ENCODE measurements at places on chromosomes 5 and 9.

DNA sequence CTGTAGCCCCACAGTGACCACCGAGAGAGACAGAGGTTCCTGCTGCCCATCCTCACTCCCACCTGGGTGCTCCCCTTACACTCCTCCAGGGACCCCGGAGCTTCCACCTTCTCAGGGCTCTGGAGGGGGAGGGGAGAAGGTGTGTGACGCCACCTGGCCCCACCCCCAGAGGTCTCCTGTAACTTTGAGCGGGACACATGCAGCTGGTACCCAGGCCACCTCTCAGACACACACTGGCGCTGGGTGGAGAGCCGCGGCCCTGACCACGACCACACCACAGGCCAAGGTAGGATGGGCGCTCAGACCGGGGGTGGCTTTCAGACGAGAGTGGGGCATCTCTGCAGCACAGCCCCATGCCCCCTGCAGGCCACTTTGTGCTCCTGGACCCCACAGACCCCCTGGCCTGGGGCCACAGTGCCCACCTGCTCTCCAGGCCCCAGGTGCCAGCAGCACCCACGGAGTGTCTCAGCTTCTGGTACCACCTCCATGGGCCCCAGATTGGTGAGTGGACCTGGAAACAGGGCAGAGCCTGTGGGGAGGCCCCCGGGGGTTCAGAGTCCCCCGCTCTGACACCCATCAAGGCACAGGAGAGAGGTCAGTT lies 4.5 kb downstream of the MAMDC4 start:
- DNase-seq, result peak; percentile 55

DNA sequence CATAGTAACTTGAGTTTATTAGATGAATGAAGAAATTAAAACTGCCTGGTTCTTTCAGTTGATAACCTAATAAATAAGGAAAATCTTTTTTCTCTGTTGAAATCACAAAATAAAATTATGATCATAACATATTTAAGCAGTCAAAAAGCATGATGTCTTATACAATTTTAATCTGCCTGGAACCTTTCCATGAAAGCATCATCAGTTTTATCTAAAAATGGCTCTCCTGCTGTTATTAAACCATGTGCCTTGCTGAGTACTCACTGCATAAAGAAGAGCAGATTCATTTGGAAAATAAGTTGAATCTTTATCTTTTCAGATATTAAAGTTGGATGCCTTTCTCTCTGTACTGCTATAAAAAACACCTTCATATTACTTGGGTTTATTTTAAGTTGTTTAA lies 148.8 kb downstream of the SLC24A2 start:
- DNase-seq, result no peak

GRCh38 chr5:148848393-148849031 lies 22.1 kb downstream of the ADRB2 start:
- no peak for DNase-seq

DNA sequence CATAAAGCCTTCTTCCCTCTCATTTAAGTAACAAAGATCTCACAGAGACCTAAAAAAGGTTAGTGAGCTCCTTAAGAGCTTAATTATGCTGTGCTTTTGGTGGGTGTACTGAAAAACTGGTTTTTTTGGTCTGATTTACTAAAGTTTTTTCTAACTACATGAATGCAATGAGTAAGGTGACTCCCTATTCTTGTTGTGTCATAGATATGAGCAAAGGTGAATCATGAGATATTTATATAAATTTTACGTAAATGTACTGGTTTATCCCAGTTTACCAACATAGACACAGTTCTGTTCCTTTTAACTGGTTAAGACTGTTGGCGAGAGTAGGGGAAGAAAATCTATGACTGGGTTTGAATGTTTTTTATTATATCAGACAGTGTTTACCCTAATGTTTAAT lies 250.5 kb downstream of the NR2F1-AS1 start:
- DNase-seq, result no peak

DNA sequence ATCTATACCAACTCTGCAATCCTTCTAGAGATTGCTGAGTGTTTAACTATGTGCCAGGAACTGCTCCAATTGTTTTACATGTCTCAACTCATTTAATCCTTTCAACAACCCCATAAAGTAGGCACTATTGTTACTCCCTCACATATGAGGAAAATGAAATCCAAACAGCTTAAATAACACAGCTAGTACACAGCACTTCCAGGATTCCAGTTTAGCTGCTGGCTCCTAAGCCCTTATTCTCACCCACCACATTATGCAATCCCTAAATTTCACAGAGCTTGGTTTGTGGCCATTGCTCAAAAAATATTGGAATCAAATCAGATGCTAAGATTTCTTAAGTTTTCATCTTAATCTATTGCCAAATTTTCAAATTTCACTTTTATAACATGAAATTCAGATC lies 84.9 kb downstream of the PRELID2 start:
- DNase-seq, result no peak

DNA sequence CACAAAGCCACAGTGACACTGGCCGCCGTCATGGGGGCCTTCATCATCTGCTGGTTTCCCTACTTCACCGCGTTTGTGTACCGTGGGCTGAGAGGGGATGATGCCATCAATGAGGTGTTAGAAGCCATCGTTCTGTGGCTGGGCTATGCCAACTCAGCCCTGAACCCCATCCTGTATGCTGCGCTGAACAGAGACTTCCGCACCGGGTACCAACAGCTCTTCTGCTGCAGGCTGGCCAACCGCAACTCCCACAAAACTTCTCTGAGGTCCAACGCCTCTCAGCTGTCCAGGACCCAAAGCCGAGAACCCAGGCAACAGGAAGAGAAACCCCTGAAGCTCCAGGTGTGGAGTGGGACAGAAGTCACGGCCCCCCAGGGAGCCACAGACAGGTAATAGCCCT lies 26.1 kb downstream of the HRH2 start:
- DNase-seq, result no peak

DNA sequence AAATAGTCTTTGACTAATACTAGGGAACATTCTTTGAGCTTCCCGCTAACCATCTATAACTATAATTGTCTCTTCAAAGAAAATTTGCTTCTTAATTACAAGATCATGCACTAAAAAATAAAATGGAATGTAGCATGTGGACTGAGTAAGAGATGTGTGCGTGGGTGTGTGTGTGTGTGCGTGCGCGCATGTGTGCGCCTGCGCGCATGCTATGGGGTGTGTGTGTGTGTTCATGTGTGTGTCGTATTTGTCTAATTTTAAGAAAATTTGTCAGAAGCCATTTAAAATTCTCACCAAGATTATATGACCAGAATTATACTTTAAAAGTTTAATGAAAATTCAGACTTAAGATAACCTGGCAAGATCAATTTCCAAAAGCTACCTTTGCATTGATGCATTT lies 593.0 kb downstream of the ACTL7B start:
- no peak for DNase-seq

DNA sequence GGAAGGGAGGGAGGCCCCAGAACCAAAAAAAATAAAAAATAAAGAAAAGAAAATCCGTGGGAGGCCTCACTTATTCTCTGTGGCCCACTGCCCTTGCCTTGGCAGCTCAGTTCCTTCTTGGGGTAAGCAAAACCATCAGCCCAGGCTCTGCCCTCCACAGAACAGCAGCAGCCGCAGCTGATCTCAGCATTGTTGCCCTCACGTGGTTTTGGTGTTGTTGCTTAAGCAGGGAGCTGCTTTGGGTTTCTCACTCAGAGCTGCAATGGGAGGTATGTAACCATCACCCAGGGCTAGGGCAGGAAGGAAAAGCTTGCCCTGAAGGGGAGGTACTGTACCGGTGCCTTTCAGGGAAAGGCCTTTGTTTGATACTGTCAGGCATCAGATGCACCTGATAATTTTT lies 374.7 kb upstream of the WWC1 start:
- no peak for DNase-seq

DNA sequence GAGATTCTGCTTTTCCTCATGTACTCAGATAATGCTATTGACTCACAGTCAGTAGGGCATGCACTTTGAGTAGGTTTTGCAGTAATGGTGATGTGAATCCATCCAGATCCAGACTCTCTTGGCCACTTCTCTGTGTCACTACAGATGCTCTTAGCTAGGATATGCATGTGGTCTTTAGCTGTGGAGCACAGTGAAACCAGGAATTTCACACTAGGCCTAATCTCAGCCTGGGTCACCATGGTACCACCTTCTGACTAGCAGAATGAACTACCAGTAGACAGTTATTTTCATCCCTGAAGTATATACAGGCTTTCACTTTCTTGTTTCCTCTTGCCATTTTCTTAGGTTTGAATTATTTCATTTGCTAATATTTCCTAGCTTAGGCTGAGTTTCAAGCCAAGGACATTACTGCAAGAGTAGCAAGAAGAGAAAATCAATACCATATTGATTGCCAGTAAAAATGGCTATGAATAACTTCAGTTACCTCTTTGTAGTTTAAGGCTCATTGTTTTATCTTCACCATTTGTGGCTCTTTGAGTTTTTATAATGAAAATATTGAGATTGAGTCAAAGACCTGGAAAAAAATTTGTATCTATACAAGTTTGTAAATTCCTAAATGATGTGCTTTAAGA lies 28.4 kb upstream of the CSNK1G3 start:
- no peak for DNase-seq

DNA sequence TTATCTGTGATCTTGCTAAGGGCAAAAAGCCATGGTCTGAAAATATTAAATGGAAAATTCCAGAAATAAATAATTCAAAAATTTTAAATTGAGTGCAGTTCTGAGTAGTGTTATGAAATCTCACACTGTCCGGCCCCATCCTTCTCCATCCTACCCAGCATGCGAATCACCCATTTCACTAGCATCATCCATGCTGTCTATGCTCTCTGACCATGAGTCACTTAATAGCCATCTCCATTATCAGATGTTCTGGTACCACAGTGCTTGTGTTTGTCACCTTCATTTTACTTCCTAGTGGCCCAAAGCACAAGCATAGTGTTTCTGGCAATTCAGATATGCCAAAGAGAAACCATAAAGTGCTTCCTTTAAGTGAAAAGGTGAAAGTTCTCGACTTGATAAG lies 63.3 kb upstream of the SMC5 start:
- no peak for DNase-seq

- DNase-seq, result no peak
Measured at GRCh38 chr5:177588413-177588909, 3.5 kb upstream of the TMED9 start.

GRCh38 chr9:99027443-99027842 lies 77.5 kb upstream of the TGFBR1 start:
- DNase-seq, result no peak

DNA sequence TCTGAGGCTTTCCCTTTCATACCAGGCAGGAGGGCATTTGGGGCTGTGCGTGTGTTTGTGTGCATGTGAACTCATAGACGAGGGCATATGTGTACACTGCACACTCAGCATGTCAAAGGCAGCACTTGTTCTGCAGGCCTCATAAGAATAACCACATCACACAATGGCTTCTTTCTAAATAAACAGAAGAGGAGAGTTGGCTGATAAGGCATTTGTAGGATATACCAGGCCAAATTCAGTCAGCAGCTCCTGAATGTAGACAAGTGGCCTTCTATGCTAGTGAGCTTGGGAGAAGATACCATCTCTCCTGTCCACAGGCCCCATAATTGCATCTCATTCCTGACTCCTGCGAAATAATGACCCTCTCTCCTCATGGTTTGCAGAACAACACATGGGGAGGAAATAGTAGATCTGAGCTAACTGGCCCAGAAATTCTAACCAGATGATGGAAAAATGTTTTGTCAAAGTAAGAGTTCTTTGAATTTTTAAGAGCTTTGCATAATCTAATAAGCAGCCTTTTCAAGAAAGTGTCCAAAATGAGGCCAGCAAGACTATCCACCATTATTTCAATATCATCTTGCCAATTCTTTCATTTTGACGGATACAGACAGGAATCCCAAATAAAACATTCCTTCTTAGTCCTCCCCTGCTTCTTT lies 60.5 kb upstream of the GAS1 start:
- DNase-seq, result no peak

DNA sequence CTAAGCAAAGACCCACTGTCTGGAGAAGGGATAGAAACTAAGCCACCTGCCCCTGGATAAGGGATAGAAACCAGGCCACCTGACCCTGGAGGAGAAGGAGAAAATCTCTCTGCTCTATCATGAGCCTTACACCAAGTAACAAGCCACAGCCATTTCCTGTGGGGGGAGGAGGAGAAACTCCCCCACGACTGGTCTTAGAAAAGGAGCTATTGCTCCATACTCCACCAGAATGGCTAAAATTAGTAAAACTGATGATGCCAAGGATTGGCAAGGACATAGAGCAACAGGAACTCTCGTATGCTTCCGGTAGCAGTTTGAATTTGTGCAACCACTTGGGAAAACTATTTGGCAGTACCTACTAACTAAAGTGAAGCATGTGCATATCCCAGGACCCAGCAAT lies 70.8 kb downstream of the ACTL7B start:
- DNase-seq, result no peak

DNA sequence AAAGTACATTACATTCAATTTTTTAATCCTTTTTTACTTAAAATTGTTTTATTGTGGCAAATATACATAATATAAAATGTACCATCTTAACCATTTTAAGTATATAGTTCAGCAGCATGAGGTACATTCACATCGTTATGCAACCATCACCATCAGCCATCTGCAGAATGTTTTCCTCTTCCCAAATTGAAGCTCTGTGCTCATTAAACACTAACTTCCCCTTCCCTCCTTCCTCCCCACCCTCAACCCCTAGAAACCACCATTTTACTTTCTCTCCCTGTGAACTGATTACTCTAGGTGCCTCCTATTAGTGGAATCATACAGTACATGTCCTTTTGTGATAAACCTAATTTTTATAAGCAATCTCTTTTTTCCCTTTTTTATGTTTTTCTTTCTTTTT lies 15.6 kb downstream of the TEX53 start:
- DNase-seq, result no peak

DNA sequence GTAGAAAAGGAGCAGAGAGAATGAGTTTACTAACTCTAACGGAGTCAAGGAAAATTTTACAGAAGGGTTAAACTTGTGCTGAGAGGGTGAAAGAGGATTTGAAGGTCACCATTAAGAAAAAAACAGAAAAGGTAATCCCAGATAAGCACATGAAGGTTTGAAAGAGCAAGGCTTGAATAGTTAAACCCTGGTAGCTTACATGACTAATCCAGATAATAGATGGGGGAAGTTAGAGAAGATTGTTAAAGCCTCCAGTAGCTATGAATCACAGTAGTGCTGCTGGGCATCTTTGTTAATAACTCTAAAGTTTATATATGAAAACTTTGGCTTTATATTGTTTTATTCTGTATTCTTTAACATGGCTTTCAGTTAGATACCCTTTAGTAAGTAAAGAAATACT lies 354.5 kb upstream of the FTMT start:
- no peak for DNase-seq

DNA sequence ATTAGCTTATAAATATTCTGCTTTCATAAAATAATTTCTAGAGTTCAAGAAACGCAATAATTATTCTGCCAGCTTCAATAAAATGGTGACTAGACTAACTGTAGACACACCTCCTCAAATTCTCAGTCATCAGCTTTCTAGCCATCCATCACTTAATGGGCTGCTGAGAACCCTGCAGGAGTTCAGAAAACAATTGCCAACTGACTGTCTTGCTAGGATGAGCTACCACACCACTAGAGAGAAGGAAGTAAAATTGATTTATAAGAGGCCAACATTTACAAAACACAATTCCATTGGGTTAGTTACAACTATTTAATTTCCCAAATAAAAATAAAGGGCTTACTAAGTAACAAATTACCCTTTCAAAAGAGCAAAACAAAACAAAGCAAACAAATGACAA lies 126.5 kb upstream of the PAPPA start:
- DNase-seq, result no peak
